ENCODE measurements at places on chromosomes 7 and 10.

DNA sequence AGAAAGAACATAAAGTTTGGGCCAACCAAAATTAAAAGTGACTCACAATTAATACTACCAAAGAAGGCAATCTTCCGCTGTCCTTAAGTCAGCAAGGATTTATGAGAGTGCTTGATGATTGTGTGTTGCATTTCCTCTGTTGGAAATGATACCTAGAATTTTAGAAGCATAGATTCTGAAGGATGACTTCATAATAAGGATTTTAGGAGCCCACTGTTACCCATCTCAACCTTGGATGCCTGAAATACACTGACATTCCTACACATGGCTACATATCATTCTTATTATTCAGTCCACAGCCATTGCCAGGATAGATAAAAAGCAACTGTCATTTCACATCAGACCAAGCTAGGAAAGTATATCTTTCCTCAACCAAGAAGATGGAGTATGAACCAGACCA, 823.8 kb downstream of the LRMDA start:
- DNase-seq, result no peak

- no peak for DNase-seq
Measured at GRCh38 chr7:3174515-3175284, 126.4 kb upstream of the SDK1 start.

DNA sequence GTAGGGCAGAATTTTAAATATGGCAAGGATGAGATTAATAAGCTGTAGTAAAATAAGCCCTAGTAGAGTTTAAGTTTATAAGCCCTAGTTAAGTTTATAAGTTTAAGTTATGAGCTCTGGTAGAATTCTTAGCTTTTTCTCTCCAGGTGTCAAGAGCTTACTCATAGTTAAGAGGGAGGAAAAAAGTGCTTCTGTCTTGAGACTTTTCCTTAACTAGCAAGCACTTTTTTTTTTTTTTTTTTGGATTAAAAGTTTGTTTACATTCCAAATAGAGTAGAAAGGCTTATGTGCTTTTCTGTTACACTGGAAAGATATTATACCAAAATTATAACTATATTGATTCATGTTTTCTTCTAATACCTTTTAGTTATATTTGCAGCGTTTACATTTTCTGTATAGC, 25.5 kb upstream of the MPP7 start:
- no peak for DNase-seq

DNA sequence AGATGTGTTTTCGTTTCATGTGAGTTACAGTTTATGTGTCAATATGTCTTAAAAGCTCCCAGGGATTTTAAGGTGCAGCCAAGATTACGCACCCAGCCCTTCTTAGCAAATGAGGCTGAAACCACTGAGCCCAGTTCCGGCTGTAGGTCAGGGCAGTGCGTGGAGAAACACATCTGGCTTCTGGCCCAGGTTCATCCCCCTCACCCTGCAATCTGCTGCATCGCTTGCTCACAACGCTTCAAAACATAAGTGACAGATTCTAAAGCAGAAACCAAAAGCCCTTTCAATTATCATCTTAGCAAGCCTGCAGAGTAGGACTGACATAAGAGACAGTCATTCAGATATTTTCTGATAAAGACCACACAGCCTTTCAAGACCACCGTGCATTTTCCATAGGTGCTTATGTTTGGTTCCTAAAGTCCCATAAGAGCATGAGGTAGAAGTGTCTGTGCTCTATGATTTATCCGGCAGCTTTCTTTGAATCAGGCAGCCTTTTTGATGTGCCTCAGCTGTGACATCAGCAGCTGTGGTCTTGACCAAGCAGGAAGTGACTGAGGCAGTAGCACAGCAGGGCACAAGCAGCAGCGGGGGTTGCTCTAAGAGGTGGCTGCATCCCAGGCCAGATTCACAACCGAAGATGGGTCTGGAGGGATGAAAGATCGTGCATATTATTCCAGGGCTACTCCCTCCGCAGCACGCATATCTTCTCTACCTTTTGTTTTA, 72.1 kb upstream of the LYZL2 start:
- DNase-seq, result peak; percentile 31

- DNase-seq, result peak; percentile 74
Measured at GRCh38 chr7:87223666-87224065, 4.1 kb upstream of the TMEM243 start.

DNA sequence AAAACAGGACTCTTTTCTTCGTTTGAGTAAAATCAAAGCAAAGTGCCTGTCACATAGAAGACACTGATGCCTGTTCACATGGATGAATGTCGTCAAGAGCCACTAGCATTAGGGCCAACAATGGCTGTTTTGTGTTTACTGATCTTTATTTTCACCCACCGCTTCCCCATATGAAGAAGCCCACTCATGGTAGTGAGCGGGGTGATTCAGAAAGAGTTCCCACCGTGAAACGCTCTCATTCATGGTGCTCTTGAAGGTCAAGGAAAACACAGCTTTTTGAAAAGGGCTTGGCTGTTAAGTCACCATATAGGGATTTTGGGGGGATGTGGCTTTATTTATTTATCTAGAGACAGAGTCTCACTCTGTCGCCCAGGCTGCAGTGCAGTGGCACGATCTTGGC, 12.5 kb downstream of the PROSER2 start:
- no peak for DNase-seq

GRCh38 chr10:83522881-83523386, 616.4 kb upstream of the GHITM start:
- DNase-seq, result no peak

GRCh38 chr10:108836362-108836761, 1086.9 kb downstream of the XPNPEP1 start:
- DNase-seq, result no peak

DNA sequence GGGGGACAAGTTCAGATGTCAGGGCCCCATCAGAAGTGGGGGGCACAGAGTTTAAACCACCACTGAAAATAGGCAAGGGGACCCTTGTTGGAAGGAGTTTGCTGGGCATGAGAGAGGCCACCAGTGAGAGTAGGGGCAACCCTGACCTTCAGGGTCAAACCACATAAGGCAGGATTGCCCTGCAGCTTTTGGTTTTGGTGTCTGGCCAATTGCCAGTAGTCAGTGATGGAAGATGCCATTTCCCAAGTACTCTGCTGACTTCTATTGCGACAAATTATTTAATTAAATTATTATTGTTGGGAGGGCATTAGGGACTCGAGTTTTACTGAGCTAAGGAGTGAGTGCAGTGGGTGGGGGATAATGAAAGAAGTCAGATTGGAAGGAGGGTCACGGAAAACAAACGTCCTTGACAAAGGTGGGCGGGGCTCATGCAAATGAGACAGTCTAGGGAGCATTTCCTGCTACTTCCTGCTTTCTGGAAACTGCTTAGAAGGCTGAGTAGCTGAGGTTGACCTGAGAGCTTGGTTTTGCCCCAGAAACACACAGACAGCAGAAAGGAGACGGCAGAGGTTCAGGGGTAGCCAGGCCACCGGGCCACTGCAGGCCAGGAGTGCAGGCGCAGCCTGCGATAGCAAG, 74.2 kb upstream of the ANLN start:
- DNase-seq, result no peak

DNA sequence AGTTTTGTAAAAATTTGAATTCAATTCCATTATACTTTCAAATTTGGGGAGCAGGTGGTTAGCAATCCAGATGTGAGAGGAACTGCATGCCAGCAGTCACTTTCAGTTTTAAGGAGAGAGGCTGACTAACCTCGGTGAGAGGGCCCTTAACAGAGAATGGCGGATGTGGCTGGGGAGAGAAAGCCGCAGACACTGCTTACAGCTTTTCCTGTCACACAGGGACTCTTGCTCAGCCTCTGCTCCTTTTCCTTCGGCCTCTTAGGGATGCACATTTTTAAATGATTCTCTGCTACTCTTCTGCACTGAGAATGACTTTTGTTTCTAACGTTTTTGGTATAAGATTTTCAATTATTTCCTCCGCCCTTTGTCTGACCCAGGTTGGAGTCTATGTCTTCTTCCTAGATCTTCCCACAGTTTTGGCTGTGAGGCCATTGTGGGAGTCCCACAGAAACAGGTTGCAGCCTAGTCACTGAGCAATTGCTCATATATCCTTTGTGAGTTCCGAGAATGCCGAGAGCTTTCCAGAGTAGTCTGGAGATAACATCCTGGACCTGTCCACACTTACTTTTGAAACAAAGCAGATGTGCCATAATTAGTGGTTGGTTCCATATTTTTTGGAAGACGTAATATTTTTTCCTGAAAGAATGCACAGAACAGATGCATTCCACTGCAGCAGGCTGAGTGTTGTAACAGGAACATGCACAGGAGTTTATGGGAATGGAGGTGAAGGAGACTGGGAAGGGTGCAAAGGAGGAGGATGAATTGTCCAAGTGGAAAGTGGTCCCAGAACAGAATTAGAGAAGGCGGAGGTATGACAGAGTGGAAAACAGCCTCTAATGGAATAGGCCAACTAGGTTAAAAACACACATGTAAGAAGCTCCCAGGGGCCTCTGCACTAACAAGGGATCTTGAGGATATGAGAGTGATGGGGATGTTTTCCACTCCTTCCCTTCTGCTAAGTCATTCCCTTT, 168.0 kb upstream of the ZNF32 start:
- no peak for DNase-seq

DNA sequence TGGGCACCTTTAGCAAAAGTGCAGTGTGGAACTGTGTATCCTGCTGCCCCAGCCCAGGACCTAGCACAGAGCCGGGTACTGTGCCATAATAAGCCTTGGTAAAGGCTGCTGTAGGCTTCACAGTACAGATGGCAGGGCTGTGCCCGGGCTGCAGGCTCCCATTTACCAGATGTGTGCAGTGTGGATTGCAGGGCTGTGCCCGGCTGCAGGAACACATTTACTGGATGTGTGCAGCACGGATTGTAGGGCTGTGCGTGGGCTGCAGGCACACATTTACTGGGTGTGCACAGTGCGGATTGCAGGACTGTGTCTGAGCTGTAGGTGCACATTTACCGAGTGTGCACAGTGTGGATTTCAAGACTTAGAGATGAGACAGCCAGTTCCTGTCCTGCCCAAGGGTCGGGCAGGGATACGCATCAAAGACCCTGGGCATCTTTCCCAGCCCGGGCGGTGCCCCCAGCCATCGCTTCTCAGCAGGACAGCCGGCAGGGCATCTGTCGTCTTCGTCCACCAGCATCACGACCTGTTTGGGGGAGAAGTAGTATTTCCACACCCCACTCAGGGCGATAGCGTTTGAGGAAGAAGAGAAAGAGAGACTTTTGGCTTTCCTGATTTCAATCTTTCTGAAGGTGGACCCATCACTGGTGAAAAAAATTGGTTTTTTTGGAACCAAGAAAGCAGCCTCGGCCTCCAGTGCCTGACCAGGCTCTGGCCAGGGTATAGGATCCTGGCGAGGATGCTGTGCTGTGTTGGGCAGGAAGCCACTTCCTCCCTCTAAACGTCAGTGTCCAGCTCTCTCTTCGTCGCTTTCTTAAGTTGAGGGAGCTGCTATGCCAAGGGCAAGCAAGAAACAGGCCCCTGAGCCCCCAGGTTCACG, 180.8 kb downstream of the CUX1 start:
- no peak for DNase-seq

- DNase-seq, result no peak
Measured at GRCh38 chr10:97329766-97330165, 4.8 kb downstream of the FRAT2 start.

DNA sequence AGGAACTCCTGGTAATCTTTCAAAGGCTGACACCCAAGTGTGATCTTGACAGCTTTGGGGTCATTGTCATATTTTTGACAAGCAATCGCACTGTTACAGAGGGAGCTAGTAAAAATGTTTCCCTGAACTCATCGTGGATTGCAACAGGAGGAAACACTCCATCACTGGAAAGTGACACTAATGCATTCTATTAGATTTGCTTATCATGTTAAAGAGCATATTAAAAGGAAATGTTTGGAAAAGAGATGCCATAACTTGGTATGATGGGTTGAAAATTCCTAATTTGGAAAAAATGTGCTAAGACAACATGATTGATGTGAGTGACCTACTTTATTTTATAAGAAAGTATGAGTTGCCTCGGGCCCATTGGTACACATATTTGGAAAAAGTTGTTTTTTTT, 22.7 kb upstream of the EMX2 start:
- DNase-seq, result no peak

DNA sequence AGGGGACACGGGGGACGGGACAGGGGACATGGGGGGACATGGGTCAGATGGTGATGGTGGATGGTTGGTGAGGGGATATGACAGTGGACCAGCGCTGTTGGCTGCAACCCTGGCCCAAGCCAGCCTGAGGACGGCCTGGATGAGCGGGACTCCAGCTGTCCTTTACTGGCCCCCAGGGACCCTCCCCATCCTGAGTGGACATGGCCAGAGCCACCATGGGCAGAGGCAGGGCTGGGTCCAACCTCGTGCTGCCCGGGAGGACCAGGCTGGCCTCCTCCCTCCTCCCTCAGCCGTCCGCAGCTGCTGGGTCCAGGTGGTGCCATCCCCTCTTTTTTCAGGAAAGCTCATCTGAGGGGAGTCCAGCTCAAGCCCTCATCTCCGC, 30.4 kb downstream of the GET4 start:
- no peak for DNase-seq

DNA sequence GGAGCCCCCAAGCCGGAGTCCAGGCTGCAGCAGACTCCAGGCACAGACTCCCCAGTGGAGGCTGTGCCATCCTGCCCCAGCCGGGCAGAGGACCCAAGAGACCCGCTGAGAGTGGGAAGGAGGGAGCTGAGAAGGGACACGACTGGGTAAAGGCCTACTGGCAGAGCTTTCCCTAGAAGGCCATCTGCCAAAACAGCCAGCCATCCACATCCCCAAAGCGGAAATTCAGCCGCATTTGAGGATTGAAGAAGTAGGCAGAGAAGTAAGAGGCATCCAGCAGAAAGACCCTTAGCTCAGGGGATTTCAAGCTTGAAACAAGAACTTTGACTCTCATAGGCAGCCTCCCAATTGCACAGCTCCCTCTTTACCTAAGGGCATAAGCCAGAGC, 857 bp downstream of the CPXM2 start:
- DNase-seq, result no peak

GRCh38 chr7:734214-734613, 7.1 kb upstream of the PRKAR1B start:
- DNase-seq, result no peak

DNA sequence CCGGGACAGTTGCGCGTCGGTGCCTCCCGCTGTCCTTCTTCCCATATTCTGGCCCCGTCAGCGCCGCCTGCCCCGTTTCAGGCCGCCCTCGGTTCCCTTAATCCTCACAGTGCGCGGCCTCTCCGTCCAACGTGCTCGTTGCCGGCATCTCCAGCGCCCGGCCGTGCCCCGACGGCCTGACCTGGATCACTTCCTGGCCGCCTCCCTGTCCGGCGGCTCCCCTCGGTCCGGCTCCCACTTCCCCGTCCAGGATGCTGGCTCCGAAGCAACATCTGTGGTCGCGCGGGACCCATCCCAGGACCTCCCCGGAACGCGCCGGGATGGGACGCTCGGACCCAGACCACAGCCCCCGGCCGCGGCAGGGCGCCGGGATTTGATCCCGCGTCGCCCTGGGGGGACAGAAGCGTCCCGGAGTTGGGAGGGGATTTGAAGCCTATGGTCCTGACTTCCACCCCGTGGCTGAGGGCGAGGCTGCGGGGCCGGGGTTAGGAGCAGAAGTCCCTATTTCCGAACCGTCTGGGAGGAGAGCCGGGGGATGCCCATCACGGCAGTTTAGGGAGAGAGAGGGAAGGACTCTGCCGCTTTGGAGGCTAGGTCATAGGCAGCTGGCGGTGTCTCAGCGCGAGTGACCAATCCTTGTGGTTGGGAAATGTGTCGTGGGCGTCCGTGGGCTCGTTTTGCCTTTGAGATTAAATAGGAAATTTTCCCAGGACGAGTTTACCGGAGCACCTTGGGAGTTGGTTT, 53.8 kb downstream of the KCTD7 start:
- peak; percentile 53 for DNase-seq
